ENCODE measurements at places on chromosomes 7 and 10.

GRCh38 chr7:130334274-130334673 lies 10.3 kb upstream of the CPA5 start:
- DNase-seq = no peak

DNA sequence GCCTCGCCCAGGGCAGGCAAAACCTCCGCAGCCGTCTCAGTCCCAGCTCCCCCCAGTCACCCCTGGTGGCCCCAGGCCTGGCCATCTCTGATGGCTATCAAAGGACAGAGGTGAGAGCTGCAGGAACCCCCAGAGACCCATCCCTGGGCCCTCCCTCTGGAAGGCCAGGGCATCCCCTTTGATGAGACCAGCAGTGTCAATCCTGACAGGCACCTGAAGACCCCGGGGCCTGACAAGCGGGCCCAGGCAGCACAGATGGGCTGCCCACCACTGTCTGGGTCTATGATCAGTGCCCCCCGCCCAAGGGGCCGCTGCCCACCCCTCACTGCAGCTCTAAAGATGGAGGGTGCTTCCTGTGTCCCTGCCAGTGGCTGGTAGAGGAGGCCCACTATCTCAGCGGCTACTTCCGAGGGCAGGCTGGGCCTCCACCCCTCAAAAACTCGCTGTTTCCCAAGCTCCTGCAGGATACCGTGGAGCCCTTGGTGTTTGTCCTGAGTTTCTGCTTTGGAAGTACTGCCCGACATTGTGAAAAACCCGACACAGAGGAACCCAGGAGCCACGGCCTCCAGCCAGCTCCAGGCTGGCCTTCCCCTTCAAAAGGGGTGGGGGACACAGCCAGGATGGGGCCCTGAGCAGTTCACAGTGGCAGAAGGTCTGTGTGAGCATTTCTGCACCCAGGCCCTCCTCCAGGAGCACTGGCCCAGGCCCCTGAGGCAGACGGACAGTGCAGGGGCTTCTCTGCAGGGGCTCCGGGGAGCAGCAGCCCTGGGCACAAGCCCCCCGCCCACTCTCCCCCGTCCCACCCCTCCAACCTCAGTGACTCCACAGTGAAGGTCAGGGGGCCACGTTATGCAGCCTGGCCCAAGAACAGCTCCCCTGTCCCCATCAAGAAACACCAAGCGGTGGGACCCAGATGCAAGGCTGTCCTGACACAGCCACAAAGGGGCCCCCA lies 99.2 kb downstream of the PDGFA start:
- no peak for DNase-seq

GRCh38 chr7:130008941-130009847 lies 42.0 kb downstream of the ZC3HC1 start:
- peak; percentile 74 for DNase-seq

- peak; percentile 27 for DNase-seq
Measured at GRCh38 chr10:102431452-102432124, 786 bp downstream of the CUEDC2 start.

DNA sequence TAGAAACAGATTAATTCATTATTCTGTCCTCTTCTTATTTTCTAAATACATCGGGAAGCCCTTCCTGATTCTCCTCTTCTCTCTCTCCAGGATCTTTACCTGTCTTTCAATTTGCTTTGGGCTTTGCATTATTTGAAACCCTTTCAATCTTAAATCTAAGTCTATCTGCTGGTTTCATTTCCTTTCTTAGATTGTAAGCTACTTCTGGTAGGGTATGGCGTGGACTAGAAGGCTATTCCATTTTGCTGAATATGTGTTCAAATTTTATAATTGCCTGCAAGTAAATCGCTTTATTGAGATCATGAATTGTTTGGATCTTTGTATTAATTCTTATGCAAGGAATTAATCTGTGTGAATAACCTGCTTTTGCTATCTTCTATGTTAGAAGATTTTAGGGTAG lies 11.1 kb downstream of the STAM start:
- no peak for DNase-seq

DNA sequence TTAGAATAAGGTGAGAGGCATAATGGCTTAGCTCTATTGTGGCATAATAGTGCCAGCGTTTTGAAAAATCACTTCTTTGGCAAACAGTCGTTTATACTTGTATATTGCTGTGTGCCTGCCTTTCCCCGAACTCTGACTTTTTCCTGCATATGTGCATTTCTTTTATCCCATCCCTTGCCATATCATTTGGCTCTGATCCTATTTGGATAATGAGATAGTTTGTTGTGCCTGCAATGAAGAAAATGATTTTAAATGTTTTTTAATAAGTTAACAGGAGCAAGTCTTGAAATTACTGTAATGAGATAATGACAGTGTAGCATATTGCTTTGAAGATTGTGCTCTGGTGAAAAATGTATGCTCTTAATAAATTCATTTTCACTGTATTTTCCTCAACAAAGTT lies 288.0 kb upstream of the LRGUK start:
- DNase-seq = no peak

- peak; percentile 47 for DNase-seq
Measured at GRCh38 chr10:92914478-92915325, 66.4 kb downstream of the EXOC6 start.

- peak; percentile 80 for DNase-seq
Measured at GRCh38 chr7:10802526-10802925, 171.1 kb upstream of the PHF14 start.

- no peak for DNase-seq
Measured at GRCh38 chr10:106576534-106576933, 588.0 kb downstream of the SORCS1 start.

DNA sequence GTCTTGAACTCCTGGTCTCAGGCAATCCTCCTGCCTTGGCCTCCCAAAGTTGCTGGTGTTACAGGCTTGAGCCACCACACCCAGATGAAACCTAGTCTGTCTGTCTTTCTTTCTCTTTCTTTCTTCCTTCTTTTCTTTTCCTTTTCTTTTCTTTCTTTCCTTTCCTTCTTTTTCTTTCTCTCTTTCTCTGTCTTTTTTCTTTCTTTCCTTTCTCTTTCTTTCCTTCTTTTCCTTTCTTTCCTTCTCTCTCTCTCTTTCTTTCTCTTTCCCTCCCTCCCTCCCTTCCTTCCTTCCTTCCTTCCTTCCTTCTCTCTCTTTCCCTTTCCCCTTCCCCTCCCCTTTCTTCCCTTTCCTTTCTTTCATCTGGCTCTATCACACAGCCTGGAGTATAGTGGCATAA lies 185.2 kb downstream of the CACNB2 start:
- no peak for DNase-seq

- DNase-seq = peak; percentile 56
Measured at GRCh38 chr10:122492999-122493481, 31.7 kb downstream of the HTRA1 start.

DNA sequence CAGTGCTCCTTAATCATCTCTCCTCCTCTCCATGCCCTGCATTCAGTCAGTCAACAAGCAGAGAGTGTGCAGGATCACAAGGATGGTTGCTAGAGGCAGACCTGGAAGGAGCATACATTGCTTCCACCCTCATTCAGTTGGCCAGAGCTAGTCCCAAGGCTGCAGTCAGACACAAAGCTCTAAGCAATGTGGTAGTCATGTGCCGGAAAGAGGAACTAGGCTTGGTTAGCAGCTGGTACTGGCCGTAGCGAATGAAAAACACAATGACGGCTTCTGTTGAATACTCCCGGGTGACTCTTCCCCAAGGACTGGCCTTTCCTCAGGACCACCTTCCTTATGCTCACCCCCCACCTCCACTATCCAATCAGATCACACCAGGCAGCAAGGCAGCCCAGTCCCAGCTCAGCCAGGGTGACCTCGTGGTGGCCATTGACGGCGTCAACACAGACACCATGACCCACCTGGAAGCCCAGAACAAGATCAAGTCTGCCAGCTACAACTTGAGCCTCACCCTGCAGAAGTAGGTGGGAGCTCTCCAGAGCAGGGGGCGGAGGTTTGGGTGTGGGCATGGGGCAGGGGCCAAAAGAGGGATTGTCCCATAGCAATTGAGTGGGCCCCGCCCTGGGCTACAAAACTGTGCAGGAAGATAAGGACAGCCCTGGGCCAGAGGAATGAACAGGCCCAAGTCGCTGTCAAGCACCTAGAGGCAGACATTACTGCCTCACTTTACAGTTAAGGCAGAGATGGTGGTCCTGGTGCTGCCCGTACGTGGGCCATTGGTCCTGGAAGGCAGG lies 10.9 kb downstream of the LDB3 start:
- no peak for DNase-seq

GRCh38 chr10:96860631-96861277 lies 28.7 kb downstream of the LCOR start:
- no peak for DNase-seq

DNA sequence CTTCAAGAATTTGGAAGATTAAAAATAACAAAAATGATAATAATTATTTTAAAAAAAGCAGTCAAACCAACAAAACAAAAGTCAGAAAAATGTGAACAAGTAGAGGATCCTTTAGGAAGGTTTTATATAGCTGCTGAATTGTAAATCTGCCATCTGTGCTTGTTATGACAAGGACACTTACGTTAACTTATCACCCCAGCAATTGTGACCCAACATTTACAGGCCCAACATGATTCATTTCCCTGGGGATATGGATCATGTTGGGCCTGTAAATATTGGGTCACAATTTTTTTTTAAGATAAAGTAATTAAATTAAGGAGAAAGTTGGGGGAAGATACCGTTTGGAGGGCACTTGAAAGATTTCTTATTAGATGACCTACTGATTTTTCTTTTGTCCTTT lies 261.4 kb upstream of the HABP2 start:
- no peak for DNase-seq

- no peak for DNase-seq
Measured at GRCh38 chr7:141949021-141949420, 2.2 kb upstream of the CLEC5A start.

- DNase-seq = peak; percentile 22
Measured at GRCh38 chr10:59901470-59901869, 4.9 kb downstream of the CCDC6 start.

DNA sequence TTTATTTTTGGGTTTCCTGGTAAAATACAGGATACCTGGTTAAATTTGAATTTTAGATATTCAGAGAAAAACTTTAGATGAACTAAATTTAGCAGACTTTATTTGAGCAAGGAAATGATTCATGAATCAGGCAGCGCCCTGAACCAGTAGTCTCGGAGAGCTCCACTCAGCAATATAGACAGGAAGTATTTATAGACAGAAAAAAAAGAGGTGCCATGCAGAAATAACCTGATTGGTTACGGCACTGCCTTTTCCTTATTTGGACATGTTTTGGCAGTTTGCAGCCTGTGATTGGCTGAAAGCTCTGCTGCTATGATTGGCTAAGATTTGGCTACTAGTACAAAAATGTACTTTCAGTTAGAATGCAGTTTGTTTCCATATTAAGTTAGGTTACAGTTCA lies 198.3 kb upstream of the DKK1 start:
- peak; percentile 17 for DNase-seq

DNA sequence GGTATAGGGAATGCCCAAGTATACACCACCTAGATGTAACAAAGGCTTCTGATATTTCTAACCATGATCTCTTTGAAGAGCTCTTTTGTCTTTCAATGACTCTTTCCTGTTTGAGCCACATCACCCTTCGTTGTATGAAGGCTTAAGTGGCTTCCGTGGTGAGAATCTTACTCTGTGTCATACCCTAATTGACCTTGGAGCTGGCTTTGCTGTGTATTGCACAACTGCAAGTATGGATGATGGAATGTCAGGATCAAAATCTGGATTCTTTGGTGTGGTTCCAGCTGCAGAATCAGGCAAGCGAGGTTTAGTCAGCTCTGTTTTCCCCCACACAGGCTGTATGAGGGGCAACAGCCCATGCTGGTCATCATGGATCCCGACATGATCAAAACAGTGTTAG lies 16.0 kb downstream of the CYP3A43 start:
- peak; percentile 6 for DNase-seq

DNA sequence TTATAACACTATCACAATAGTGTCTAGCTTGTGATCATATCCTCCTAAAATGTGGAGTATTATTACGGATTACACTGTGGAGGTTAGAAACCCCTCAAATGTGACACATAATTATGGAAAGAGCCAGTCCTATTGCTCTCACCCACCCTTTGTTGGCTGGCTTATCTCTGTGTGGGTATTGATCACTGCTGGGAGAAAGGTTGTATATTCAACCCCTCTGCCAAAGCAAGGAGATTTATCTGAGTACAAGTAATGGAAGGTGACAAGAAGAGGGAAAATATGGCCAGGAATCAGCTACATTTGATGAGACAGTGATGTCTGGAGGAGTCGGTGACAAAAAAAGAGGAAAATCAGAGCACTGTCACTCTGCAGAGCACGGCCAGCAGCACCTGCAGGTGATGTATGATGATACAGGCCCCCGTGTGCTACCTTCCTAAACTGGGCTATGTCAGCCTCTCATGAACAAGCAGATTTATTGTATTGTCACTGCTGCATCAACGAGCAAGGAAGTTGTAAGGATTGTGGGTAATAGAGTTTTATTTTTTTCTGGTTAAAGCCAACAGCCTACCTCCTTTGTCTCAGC lies 235.3 kb downstream of the PHF14 start:
- DNase-seq = no peak

DNA sequence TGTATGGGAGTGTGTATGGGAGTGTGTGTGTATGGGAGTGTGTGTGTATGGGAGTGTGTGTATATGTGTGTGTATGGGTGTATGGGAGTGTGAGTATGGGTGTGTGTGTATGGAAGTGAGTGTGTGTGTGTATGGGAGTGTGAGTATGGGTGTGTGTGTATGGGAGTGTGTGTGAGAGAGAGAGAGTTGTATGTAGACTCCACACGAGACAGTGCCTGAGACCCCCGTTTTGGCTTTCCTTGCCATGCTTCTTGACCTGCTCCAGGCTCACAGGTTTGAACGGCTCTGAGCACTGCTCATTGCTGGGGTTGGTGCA lies 49.7 kb downstream of the COL17A1 start:
- DNase-seq = no peak

- no peak for DNase-seq
Measured at GRCh38 chr10:132138133-132138532, 48.6 kb upstream of the DPYSL4 start.

DNA sequence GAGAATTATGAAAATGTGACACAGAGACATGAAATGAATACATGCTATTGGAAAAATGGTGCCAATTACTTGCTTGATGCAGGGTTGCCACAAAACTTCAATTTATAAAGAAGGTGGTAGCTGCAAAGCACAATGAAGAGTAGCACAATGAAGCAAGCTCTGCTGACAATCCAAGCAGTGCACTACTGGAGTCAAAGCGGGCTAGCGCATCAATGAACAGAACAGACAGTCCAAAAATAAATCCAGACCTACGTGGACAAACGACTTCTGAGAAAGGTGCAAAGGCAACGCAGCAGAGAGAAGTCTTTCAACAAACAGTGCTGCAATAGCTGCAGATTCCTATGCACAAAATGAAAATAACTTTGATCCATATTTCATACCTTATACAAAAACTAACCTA lies 75.8 kb downstream of the LARP4B start:
- no peak for DNase-seq

DNA sequence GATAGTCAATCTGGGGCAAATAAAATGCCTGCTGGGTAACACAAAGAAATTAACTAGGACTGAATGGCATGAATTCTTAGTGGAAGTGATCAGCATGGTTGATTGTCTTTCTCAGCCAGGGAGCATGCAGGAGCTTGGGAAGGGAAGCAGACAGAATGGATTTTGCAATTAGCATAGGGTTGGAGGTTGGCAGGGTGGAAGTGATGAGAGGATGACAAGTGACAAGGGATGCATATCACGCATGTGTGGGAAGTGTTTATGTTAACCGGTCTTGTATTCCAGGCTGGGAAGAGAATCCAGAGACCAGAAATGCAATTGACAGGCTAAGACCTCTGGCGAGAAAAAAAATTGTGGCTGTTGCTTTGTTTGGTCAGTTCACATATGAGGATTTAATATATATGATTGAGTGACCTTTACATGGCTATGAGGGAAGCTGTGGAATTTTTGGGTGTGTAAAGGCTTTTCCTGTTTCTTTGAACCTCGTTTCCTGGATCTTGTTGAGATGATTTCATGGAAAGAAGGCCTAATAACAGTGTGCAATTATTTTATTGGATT lies 8.3 kb downstream of the MDFIC start:
- DNase-seq = no peak

- DNase-seq = no peak
Measured at GRCh38 chr10:33209802-33210201, 124.7 kb downstream of the NRP1 start.

Data from fibroblast of lung (primary cell).